Cerebellar nuclear complex (tissue), 1 donor: ENCODE measurements at places on chromosomes 6 and 20.

- no peak for DNase-seq
Measured at GRCh38 chr6:94636780-94637385, 940.5 kb upstream of the MANEA start.

- no peak for DNase-seq
Measured at GRCh38 chr6:146767632-146768031, 168.9 kb downstream of the ADGB start.

- no peak for DNase-seq
Measured at GRCh38 chr20:19742974-19743639, 15.0 kb upstream of the RIN2 start.

GRCh38 chr20:25233016-25233772, 14.7 kb upstream of the PYGB start:
- DNase-seq = no peak

DNA sequence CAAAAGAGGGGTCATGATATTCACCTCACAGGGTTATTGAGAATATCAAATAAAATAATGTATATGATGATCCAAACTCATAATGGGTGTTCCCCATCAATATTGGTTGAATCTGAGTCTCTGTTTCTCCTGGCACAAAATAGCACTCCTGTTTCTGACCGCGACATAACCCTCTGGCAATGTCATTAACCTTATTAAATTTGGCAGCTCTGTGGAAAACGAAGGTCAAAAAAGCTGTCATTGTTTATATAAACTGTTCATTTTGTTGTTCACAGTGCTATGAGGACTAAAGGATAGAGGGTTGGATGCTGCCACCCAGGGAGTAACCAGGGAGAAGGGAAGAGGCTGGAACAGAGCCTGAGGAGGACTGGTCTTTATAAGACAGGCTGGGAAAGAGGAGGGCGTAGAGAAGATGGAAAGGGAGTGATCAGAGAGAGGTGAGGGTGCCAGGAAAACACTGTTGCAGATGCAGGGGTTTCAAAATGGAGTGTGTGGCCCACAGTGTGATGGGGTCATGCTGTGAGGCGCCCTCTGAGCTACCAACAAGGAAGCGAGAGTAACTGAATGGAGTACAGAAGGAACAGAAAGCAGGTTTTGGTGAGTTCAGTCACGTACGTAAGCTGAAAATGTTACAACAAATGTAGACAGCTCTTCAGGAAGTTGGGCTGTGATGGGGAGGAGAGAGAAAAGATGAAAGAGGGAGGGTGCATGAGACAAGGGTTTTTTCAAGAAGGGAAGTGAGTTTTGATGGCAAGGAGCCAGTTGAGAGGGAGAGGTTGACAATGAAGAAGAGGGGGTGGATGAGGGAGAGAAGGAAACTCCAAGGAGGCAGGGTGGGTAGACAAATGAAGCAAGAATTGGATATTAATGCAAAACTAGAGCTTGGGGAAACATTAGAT, 251.6 kb upstream of the TAB2 start:
- no peak for DNase-seq

DNA sequence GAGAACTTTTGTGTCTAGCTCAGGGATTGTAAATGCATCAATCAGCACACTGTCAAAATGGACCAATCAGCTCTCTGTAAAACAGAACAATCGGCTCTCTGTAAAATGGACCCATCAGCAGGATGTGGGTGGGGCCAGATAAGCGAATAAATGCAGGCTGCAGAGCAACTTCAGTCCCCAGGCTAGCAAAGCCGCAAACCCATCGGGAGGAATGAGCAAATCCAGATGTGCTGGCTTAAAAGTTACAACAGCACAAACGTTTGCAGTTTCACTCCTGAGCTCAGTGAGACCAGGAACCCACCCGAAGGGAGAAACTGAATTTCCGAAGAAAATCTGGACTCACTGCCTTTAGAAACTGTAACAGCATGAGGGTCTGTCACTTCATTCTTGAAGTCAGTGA, 21.9 kb upstream of the MBOAT1 start:
- DNase-seq = no peak

GRCh38 chr20:20568604-20569205, 143.7 kb downstream of the RALGAPA2 start:
- DNase-seq = peak; percentile 27

GRCh38 chr6:151430886-151431285, 21.0 kb downstream of the RMND1 start:
- no peak for DNase-seq

GRCh38 chr20:22403632-22404361, 180.6 kb downstream of the FOXA2 start:
- DNase-seq = no peak

DNA sequence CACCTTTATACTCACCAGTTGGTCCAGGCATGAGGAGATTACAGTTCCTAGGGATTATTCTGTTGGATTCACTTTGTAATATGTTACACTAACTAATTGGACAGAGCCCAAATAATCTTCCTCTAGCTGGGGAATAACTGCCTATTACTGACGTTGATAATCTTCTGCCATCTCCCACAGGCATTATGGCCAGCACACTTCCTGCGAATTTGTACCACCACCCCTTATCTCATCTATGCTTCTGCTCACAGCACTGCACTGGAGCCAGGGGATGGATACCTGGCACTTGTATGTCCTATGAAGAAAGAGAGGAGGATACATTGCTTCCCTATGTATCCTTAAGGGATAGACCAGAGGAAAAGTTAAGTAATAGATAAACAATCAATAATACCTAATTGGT, 494.8 kb upstream of the MAN1A1 start:
- no peak for DNase-seq

GRCh38 chr6:1890071-1890470, 280.4 kb downstream of the FOXC1 start:
- no peak for DNase-seq

DNA sequence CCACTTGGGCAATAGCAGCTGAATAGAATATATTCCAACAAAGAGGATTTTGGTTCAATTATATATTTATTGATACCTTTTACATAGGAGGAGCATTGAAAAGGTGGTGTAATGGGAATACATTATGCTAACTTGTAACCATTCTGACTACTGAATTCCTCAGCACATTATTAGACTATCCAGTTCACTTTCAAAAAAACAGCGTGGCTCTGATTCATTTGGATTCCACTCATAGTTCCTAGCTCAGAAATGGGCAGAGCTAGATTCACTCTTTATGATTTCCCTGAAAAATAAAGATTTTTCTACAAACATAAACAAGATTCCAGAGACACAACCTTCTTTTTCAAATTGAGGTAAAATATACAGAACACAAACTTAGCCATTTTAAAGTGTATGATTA, 9.2 kb upstream of the TRERF1 start:
- DNase-seq = no peak

DNA sequence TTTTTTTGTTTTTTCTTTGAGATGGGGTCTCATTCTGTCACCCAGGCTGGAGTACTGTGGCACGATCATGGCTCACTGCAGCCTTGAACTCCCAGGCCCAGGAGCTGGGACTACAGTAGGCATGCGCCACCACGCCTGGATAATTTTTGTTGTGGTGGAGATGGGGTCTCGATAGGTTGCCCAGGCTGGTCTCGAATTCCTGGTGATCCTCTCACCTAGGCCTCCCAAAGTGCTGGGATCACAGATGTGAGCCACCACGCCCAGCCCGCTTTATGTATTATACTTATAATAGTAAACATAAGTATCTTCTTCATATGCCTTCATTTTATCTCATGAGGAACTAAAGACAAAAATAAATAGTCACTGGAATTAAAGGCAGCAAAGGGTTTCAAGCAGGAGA, 63.5 kb downstream of the GINS1 start:
- DNase-seq = no peak

DNA sequence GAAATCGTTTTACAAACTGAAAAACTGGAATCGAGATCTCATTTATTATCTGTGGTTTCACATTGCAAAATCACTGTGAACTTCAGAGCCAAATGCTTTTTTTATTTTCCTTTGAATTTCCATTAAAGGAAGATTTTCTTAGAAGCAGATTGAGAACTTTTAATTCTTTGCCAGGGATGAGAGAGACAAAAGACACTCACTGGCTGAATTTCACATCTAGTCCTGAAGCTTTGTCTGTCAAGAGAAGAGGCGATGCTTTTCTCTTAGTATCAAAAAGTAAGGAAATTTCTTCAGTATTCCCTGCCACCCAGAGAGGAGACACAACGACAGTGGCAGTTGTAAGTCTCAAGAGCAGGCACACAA, 141.8 kb downstream of the TMEM200A start:
- DNase-seq = no peak

DNA sequence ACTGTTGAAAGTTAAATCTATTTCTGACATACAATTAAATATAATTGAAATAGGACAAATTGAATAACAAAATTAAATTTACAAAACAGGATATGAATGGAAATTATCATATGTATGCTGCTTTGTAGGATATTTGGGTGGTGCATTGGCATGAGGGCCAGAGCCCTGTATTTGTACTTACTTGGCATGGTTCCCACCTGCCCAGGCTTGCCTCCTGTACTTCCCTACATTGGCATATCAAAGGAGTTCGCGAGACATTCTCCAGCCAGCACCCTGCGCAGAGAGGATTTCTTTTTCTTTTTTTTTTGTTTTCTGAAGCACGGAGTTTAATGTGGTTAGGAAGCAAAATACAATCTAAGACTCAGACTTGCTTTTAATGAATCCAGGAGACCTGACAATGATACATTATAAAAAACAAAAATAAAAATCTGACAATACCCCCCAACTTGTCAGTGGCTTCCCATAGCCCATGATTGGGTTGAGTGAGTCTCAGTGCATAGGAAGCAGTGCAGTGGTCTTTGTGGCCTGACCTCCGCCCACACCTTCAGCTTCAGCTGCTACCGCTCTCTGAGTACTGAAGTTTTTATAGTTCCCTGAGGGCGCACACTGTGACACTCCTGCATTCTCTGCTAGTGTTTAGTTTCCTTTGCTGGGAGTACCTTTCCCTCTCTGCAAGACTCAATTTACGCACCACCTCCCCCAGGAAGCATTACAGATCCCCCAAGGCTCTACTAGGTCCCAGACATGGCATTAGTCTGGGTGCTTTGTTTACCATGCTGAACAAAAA, 440.8 kb downstream of the UTRN start:
- DNase-seq = no peak

DNA sequence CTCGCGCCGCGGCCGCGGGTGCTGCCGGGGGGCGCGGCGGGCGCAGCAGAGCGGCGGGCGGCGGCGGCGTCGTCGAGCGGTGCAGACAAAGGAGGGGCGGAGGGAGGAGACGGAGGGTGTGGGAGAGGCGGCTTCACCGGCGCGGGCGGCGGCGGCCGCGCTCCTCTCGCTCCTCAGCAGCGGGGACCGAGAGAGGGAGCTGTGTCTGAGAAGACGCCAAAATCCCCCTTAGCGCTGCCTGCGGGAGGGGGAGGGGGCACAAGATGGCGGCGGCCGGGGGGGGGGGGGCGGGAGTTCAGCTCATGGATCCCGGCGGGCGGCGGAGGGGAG, 296 bp downstream of the ADNP start:
- no peak for DNase-seq

DNA sequence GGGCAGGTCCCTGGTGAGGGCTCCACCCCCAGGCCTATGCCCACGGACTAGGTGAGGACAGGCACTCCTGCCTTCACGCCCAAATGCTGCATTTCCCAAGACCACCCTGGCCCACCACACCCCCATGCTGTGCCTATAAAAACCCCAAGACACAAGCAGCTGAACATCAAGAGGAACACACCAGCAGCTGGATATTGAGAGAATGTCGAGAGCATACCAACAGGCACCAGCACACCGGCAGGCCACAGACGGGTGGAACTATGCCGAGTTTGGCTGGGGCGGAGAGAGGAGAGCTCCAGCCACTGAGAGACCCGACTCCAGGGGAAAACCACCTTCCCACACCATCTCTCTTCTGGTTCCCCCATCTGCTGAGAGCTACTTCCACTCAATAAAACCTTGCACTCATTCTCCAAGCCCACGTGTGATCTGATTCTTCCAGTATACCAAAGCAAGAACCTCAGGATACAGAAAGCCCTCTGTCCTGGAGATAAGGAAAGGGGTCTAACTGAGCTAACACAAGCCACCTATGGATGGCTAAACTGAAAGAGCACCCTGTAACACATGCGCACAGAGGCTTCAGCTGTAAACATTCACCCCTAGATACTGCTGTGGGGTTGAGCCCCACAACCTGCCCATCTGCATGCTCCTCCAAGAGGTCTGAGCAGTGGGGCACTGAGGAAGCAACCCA, 316.2 kb downstream of the FOXC1 start:
- no peak for DNase-seq

GRCh38 chr6:20092071-20092566, 120.2 kb downstream of the MBOAT1 start:
- no peak for DNase-seq

DNA sequence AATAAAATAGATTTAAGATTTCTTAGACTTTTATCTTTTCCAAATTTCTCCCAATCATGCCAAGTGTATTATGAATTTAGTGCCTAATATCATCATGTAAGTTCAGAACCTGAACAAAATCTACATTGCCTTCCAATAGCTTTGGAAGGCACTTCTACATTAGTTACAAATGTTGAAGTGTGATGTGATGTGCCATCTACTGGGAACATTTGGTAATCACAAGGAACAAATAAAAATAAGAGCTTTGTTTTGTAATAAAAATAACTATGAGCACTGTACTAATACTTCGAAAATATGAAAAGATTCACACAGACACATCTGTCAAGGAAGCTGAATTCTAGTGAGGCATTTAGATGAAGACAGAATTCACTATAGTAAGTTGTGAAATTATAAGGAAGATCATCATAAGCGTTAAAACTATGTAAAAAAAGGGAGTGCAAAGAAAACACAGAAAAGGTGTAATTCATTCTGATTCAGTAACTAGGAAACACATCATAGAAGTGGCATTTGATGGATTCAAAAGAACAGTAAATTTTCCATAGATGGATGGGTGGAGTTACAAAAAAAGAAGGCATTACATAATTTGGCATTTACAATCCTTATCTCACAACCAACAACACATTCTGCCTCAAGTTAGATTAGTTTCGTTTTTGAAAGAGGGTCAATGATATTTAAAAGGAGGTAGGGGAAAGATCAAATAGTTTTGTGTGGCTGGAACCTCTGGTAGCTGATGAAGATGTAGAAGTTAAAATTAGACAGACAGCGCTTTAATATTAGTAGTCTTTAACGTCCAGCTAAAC, 161.0 kb downstream of the ASCC3 start:
- no peak for DNase-seq

- DNase-seq = no peak
Measured at GRCh38 chr20:31869673-31869941, 720 bp downstream of the DUSP15 start.

GRCh38 chr6:107989166-107990094, 31.4 kb upstream of the SEC63 start:
- no peak for DNase-seq

DNA sequence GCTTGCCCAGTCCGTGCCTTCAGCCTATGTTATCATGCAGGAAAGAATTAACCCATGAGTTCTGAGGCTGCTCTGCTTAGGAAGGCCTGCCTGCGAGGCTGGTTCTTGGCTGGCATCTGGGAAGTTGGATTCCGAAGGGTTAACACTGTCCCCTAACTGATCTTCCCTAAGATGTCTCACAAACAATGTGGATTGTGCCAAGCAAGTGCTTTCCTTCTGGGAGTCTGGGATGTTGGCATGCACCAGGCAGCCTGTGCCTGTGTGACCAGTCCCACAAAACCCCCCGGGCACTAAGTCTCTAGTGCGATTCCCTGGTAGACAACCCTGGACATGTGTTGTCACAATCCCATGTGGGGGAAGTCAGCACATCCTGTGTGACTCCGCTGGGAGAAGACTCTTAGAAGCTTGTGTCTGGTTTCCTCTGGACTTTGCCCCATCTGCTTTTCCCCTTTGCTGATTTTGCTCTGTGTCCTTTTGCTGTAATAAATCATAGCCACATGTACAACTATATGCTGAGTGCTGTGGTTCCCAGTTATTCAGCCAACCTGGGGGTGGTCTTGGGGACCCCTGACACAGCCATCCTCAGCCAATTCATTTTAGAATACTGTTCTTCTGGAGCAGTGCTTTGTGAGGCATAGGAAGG, 83.8 kb downstream of the SLC22A23 start:
- no peak for DNase-seq
